ENCODE measurements at places on chromosomes 2 and 18. TPM values are rescaled to one million over a fixed set of nuclear protein-coding genes. Genes with fewer than 3 reads are reported as not detected.

The ZSWIM2 gene
- not detected for total RNA-seq

The VIL1 gene
- total RNA-seq: 0.49 TPM

The CDKL4 gene
- 0.27 TPM for total RNA-seq

DNA sequence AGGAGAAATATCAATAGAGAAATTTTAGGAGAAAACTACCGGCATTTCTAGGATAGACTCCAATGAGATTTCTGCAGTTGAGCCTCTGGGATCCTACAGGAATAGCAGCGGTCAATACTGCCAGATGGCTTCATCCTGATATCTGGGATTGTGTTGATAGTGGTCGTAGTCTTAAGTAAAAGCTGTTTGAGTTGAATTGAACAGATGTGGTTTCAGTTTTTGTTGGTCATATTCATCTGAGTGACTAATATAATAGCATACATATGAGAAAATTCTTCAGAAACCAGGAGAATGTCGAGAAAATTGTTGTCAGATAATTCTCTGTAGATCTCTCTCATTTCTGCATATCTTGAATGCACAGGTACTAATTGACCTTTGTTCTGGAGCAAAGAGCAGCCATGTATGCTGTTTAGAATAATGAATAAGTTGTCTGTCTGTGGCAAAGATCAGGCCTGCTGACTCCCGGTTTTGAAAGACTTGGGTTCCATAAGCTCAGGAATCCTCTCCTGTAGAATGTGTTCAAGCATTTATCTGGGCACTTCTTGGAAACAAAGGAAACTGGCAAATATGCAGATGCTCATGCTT is 288.1 kb downstream of the TMX3 start:
- H3K36me3 ChIP-seq: no peaks in the 10 kb centered on the region
- H3K4me3 ChIP-seq: no peak overlapping the region
- no peaks in the 10 kb centered on the region for H3K27me3 ChIP-seq
- no peaks in the 10 kb centered on the region for H3K4me1 ChIP-seq
- no peak overlapping the region for H3K27ac ChIP-seq

DNA sequence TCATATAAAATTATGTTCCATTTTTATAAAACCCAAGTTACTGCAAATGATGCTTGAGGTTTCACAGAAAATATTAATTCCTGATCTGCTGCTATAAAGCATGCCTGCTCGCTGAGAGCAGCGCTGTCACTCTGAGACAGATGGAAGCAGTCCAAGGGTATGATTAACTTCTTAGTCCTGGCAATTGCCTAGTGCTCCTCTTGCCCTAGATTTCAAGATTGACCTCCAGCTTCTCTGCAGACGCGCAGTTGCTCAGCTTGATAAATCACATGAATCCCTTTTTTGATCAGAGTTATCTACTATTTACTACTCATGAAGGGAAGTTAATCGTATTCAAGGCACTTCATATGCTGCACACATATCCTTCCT is 154.6 kb upstream of the REV1 start:
- no peak for DNase-seq
- no peak overlapping the region for H3K4me3 ChIP-seq
- H3K27me3 ChIP-seq: peaks cover 15% of the 10 kb centered on the region
- H3K36me3 ChIP-seq: no peaks in the 10 kb centered on the region
- H3K4me1 ChIP-seq: no peaks in the 10 kb centered on the region

DNA sequence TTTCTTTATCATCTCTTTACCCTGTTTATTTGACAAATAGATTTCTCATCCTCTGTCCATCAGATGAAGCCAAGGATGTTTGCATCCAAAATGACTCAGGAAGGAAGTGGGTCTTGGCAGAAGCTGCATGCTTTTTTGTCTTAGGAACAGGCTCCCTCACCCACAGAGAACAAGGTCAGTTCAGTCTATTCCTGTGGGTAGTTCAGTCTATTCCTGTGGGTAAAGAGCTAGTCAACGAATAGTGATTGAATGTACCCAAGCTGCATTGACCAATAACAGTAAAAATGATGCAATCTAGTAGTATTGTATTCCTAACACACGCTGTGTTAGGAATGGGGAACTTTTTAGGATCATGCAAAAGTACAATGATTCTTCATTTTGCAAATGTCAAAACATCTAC is 290.8 kb upstream of the TANK start:
- H3K27ac ChIP-seq: no peak overlapping the region
- H3K27me3 ChIP-seq: no peaks in the 10 kb centered on the region
- H3K4me3 ChIP-seq: no peak overlapping the region
- DNase-seq: no peak

DNA sequence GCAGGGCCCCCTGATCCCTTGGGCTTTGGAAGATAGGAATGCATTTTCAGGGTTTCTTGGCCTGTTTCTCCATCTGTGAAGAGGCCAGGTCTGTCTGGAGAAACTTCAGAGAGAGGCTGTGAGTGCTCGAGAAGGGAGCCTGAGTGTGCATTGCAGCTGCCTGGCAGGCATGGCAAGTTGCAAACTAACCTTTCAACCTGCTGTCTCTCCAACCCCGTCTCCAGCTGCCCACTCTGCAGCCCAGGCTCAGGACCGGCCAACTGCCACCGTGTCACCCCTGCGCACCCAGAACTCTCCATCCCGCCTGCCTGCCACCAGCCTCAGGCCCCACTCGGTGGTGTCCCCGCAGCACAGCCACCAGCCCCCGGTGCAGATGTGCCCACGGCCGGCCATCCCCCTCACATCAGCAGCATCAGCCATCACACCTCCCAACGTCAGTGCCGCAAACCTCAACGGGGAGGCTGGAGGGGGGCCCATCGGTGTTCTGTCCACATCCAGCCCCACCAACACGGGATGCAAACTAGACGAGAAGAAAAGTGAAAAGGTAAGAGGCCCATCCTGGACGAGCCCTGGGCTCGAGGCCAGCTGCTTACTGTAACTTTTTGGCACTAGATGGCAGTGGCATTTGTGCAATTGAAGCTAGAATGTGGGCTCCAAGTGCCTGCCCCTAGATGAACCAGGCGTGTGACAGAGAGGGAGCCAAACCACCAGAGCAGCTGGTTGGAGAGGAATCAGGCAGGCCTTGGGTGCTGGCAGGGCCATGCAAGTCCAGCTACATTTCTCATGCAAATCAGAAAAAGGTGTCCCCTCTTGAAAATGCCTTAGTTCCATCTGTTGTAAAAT is 164.6 kb downstream of the SEPTIN10 start:
- H3K4me1 ChIP-seq: no peaks in the 10 kb centered on the region
- peak; percentile 8 for DNase-seq
- H3K27me3 ChIP-seq: no peaks in the 10 kb centered on the region

- H3K4me1 ChIP-seq: no peaks in the 10 kb centered on the region
- no peaks in the 10 kb centered on the region for H3K36me3 ChIP-seq
- DNase-seq: no peak
Measured at GRCh38 chr2:20126469-20126868, 75.0 kb upstream of the LAPTM4A start.

DNA sequence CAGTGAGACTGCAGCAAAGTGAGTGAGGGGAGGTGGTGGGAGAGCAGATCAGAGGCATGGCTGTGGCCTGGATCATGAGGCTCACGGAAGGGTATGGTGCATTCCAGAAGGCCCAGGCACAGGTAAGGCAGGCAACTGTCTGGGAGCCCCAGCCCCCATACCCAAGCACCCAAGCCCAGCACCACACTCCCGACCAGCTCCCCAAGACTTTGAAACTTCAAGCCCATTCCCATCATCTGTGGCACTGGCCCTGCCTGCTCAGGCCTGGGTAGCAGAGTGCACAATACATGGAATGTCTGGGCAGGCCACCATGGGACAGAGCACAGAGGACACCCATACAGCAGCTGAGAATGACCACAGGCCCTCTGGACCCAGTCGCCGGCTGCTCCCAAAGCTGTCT is 202.6 kb upstream of the ARL4C start:
- DNase-seq: no peak
- H3K36me3 ChIP-seq: no peaks in the 10 kb centered on the region
- H3K27me3 ChIP-seq: no peaks in the 10 kb centered on the region
- no peak overlapping the region for H3K27ac ChIP-seq
- H3K4me3 ChIP-seq: no peak overlapping the region
- H3K4me1 ChIP-seq: peaks cover 15% of the 10 kb centered on the region

DNA sequence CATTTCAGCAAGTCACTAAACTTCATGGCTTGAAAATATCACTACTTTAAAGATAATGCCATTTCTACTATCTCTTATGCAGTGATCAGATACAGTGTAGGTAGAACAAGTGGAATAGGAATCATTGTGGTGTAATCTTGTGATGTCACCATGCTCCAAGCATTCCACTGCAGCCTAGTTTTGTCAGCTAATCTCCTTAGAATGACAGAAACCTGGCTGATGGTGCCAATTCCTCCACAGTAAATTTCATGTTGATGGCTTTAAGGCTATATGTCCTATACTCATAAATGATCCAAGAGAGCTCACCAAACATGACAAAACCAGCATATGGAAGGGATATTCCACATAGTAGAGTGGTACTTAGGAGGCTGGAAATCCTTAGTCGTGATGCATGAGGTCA is 184.9 kb downstream of the PDE1A start:
- H3K4me3 ChIP-seq: no peak overlapping the region
- no peaks in the 10 kb centered on the region for H3K27me3 ChIP-seq
- H3K4me1 ChIP-seq: peaks cover 4% of the 10 kb centered on the region
- no peaks in the 10 kb centered on the region for H3K36me3 ChIP-seq
- no peak for DNase-seq

- no peaks in the 10 kb centered on the region for H3K27me3 ChIP-seq
- H3K4me1 ChIP-seq: no peaks in the 10 kb centered on the region
- no peaks in the 10 kb centered on the region for H3K36me3 ChIP-seq
- H3K27ac ChIP-seq: no peak overlapping the region
- DNase-seq: no peak
- H3K4me3 ChIP-seq: no peak overlapping the region
Measured at GRCh38 chr2:26633993-26634595, 7.1 kb downstream of the CIB4 start.

DNA sequence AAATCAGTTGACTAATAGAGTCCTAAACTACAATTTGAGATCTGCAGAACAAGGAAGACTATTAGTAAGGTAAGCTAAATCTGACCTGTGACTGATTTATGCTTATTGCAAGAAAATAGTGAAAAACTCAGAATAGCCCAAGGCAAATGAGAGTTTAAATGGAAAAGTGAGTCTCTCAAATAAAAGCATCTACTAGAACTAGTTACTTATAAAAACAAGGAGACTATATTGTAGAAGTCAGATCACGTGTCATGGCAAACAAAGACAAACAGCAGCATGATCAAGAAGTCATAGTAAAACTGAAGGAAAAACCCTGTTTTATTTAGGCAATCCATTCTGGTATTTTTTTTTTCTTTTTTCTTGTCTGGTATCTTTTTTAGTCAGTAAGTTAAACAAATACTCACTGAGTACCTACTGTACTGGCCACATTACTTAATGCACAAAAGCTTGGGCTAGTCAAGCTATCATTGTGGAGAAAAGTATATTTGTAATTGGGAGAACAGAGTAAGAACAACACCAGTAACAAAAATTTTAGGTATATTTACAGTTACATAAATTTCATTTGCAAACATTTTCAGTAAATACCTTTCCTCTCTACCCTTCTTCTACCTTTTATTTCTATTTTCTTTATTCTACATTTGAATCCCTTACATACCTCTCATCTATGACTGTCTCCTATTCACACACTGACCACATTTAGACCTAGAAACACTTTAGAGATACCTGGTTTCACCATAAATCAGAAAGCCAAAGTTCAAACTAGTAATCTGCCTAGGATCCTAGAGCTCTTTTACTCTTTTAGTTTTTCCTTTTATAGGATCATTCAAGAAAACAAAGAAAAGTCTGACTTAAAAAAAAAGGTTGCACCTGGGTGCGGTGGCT is 23.7 kb downstream of the CCDC88A start:
- H3K27ac ChIP-seq: no peak overlapping the region
- DNase-seq: no peak
- H3K36me3 ChIP-seq: no peaks in the 10 kb centered on the region
- H3K27me3 ChIP-seq: no peaks in the 10 kb centered on the region
- no peak overlapping the region for H3K4me3 ChIP-seq

- H3K36me3 ChIP-seq: no peaks in the 10 kb centered on the region
- H3K27me3 ChIP-seq: no peaks in the 10 kb centered on the region
Measured at GRCh38 chr2:218029366-218030360, 26.9 kb upstream of the TNS1 start.

- no peaks in the 10 kb centered on the region for H3K36me3 ChIP-seq
- no peak overlapping the region for H3K4me3 ChIP-seq
Measured at GRCh38 chr2:53289309-53290006, 478.1 kb upstream of the CHAC2 start.

DNA sequence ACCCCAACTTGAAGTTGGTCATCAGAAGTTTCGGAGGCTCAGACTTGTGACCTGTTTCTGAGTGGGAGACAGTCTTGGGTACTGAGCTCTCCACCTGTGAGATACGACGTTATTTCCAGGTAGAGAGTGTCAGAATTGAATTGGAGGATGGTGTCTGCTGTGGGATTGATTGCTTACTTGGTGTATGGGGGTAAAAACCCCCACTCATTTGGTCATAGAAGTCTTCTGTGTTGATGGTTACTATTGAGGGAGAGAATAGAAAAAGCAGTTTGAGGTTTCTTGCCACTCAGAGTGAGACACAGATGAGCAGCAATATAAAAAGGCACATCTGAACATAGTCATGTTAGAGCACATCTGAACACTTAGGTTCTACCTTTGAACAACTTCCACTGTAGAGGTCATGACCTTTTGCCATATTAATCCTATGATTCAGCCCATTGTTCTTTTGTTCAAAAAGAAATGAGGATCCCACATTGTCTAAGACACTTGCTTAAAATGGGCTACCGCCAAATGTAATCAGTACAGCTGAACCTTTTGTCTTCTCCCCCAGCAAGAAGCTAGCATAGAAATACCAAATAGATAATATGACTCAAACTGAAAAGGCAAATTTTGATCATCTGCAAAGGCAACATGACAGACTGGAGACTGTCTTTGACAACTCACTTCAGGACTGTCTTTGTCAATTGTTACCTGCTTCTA is 73.3 kb downstream of the NAB1 start:
- no peaks in the 10 kb centered on the region for H3K27me3 ChIP-seq
- H3K4me3 ChIP-seq: no peak overlapping the region
- H3K27ac ChIP-seq: no peak overlapping the region
- DNase-seq: no peak
- H3K4me1 ChIP-seq: peaks cover 43% of the 10 kb centered on the region
- H3K36me3 ChIP-seq: no peaks in the 10 kb centered on the region

GRCh38 chr2:71071681-71072398 is 3.4 kb downstream of the NAGK start:
- H3K27me3 ChIP-seq: no peaks in the 10 kb centered on the region
- no peak overlapping the region for H3K4me3 ChIP-seq
- H3K4me1 ChIP-seq: peaks cover 10% of the 10 kb centered on the region
- DNase-seq: no peak
- no peak overlapping the region for H3K27ac ChIP-seq
- 0 out of 2 replicates have a peak, but pooled peaks cover 3% of the 10 kb centered on the region for H3K36me3 ChIP-seq

- H3K4me3 ChIP-seq: no peak overlapping the region
- no peaks in the 10 kb centered on the region for H3K27me3 ChIP-seq
- H3K36me3 ChIP-seq: no peaks in the 10 kb centered on the region
Measured at GRCh38 chr18:47928466-47928865, 2.0 kb downstream of the SMAD2 start.

DNA sequence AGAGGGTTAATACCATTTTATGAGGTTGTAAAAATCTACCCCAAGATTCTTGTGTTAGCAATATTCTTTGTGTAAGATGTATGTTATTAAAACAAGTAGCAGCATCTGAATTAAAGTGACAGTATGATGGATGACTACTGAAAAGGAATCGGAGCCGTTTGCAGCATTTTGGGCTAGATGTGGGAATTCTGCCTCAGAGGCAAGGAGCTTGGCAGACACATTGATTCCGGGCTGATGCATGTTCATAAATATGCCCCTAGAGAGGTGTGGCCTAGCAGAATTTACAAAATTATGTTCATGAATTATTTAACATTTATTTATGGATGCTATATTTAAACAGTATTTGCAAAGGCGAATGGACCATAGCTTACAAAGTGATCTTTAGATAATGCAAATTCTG is 389.0 kb upstream of the ETAA1 start:
- no peak for DNase-seq
- H3K4me3 ChIP-seq: no peak overlapping the region
- no peaks in the 10 kb centered on the region for H3K27me3 ChIP-seq
- H3K36me3 ChIP-seq: no peaks in the 10 kb centered on the region

Data from HCT116 (cell line).